ENCODE measurements at places on chromosomes 1 and 21.

DNA sequence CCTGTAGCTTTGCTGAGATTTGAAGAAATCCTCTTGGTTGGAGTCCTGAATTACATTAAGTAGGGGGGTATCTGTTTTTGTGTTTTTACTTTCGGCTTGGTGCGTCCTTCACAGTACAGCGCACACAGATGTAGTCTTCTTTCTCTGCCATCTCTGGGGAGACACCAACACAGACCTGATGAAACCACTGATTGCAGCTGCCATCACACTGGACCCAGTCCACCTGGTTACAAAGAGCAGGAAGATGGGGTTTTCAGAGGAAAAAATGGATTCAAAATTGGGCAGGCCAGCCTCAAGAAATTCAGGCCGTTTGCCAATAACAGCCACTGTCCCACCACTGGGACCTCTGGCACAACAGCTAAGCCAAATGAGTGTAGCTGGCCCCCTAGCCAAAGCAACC, 18.7 kb upstream of the SYT2 start:
- no peak overlapping the region for H3K4me3 ChIP-seq
- no peak for DNase-seq
- no peaks in the 10 kb centered on the region for H3K27me3 ChIP-seq
- H3K36me3 ChIP-seq, result peaks cover 76% of the 10 kb centered on the region

GRCh38 chr1:179151908-179152682, 70.2 kb downstream of the TOR3A start:
- H3K4me1 ChIP-seq, result peaks cover 5% of the 10 kb centered on the region
- no peak overlapping the region for H3K27ac ChIP-seq
- no peak for DNase-seq

DNA sequence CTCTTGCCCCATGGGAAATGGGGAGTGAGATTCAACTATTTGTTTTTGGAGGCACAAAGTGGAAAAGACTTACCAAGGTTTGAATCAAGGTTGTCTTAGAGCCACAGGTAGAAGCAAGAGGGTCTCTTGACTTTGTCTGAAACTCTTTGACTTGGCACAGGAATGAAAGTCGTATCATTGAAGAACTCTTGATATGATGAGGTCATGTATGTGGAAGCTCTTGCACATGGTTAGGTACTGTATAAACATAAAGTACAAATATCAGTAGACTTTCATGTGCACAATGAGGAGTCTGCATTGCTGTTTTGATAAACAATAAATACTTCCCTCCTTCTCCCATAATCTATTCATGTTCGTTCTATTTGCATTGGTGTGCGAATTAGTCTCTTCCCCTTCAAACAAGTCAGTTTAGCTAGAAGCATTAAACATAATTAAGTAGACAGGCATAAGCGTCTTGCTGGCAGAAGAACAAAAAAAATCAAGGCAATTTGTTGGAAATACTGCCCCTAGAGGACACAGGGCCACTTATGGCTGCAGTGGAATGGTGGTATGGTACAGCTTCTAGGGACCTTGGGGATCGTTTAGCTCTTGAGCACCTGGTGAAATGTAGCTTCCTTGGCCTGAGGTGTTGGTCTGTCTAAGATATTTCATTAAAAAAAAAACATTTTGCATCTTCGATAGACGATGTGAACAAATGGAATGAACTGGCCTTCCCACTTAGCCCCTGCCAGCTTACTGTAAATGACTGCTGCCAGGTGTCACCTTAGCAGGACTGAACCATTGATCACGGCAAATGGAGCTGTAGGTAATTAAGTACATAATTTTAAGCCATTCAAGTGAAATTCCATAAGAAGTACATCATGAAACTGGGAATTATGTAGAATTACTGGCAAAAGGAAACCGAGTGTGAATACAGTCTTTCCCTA, 218.0 kb upstream of the GALNT2 start:
- H3K27ac ChIP-seq, result no peak overlapping the region
- H3K36me3 ChIP-seq, result no peaks in the 10 kb centered on the region
- H3K4me3 ChIP-seq, result no peak overlapping the region
- H3K4me1 ChIP-seq, result no peaks in the 10 kb centered on the region

- H3K36me3 ChIP-seq, result no peaks in the 10 kb centered on the region
- no peak overlapping the region for H3K4me3 ChIP-seq
- no peaks in the 10 kb centered on the region for H3K27me3 ChIP-seq
- H3K27ac ChIP-seq, result no peak overlapping the region
- H3K4me1 ChIP-seq, result no peaks in the 10 kb centered on the region
- DNase-seq, result no peak
Measured at GRCh38 chr1:18414321-18414720, 66.4 kb upstream of the KLHDC7A start.

GRCh38 chr1:181149326-181150125, 61.0 kb downstream of the IER5 start:
- H3K27ac ChIP-seq, result peak overlapping the region; percentile 81
- peak; percentile 75 for DNase-seq
- peaks cover 3% of the 10 kb centered on the region for H3K36me3 ChIP-seq
- H3K27me3 ChIP-seq, result peaks cover 3% of the 10 kb centered on the region
- peaks cover 51% of the 10 kb centered on the region for H3K4me1 ChIP-seq
- H3K4me3 ChIP-seq, result peak overlapping the region; percentile 54

DNA sequence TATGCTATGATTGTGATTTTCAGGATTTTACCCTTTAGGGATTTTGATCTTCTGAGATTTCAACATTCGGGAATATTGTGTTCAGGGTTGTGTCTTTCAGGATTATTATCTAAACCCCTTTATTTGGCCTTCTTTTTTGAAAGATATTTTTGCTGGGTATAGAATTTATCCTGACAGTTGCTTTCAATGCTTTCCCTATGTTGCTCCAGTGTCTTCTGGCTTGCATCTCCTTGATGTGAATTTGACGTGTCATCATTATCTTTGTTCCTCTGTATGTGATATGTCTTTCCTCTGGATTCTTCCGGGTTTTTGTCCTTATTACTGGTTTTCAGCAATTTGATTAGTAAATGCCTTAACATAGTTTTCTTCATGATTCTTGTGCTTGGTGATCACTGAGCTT, 25.9 kb upstream of the RIPK4 start:
- peaks cover 7% of the 10 kb centered on the region for H3K27me3 ChIP-seq
- H3K4me3 ChIP-seq, result no peak overlapping the region
- no peaks in the 10 kb centered on the region for H3K36me3 ChIP-seq
- no peaks in the 10 kb centered on the region for H3K4me1 ChIP-seq

- no peak for DNase-seq
- no peaks in the 10 kb centered on the region for H3K27me3 ChIP-seq
- H3K27ac ChIP-seq, result no peak overlapping the region
- peaks cover 36% of the 10 kb centered on the region for H3K4me1 ChIP-seq
- H3K36me3 ChIP-seq, result no peaks in the 10 kb centered on the region
Measured at GRCh38 chr1:78005755-78006154, 1.0 kb downstream of the DNAJB4 start.

GRCh38 chr1:245621589-245621988, 466.8 kb downstream of the KIF26B start:
- H3K4me3 ChIP-seq, result no peak overlapping the region
- H3K27me3 ChIP-seq, result no peaks in the 10 kb centered on the region
- DNase-seq, result no peak
- no peaks in the 10 kb centered on the region for H3K36me3 ChIP-seq

DNA sequence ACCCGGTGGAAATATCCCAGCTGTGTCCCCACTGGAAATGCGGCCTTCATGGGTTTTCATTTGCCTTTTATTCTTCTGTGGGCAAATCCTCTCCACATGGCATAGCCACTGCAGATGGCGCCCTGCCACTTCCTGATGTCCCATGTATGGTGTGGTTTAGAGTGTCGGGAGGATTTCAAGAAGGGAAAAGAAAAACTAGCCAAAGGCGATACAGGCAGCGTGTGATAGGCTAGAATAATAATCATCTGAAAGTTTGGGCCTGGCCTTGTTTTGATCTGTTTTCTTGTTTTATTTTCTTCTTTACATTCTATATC, 123.6 kb downstream of the PEX14 start:
- H3K36me3 ChIP-seq, result peaks cover 3% of the 10 kb centered on the region
- H3K4me3 ChIP-seq, result no peak overlapping the region
- no peaks in the 10 kb centered on the region for H3K27me3 ChIP-seq
- DNase-seq, result no peak
- H3K4me1 ChIP-seq, result peaks cover 2% of the 10 kb centered on the region

DNA sequence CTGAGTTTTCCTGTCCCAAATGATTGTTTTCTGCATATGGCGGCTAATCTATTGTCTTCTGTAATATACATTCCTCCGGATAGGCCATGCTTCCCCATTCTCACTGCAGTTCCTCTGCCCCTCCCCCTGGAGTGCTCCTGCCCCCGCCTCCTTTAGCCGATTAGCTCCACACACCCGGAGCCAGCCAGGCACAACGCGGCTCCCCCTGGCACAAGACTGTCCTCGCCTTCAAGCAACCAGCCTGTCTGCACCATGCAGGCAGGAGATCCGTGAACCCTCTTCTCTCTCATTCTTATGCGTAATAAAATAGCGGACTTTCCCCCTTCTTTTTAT, 18.0 kb downstream of the SERTAD4 start:
- peaks cover 71% of the 10 kb centered on the region for H3K27me3 ChIP-seq
- H3K4me1 ChIP-seq, result peaks cover 14% of the 10 kb centered on the region
- H3K4me3 ChIP-seq, result no peak overlapping the region
- no peak for DNase-seq
- H3K27ac ChIP-seq, result no peak overlapping the region
- no peaks in the 10 kb centered on the region for H3K36me3 ChIP-seq

GRCh38 chr21:33948096-33948950, 32.7 kb upstream of the ATP5PO start:
- H3K27me3 ChIP-seq, result no peaks in the 10 kb centered on the region
- H3K36me3 ChIP-seq, result peaks cover 52% of the 10 kb centered on the region
- peak; percentile 87 for DNase-seq
- H3K4me1 ChIP-seq, result peaks cover 64% of the 10 kb centered on the region

- H3K4me1 ChIP-seq, result peaks cover 35% of the 10 kb centered on the region
- H3K27me3 ChIP-seq, result no peaks in the 10 kb centered on the region
- no peak overlapping the region for H3K27ac ChIP-seq
- no peak overlapping the region for H3K4me3 ChIP-seq
Measured at GRCh38 chr1:161100556-161100955, 2.4 kb downstream of the KLHDC9 start.

DNA sequence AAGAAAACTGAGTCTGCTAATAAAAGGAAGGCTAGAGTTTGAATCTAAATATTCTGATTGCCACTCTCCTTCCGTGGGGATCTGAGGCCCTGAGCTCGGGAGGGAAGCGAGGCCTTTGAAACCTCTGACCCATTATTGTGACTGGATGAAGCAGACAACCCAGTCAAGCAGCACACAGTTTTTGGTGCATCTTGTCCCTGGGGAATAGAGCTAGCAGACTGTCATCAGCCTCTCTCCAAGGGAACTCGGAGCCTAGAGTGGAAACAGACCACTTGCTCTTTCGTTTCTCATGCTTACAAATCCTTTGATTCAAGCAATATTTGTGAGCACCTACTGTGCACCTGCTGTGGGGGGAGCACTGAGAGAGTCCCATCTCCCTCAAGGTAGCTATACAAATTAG, 133.2 kb upstream of the KLHDC7A start:
- H3K4me1 ChIP-seq, result no peaks in the 10 kb centered on the region
- H3K27me3 ChIP-seq, result no peaks in the 10 kb centered on the region
- no peak for DNase-seq
- H3K27ac ChIP-seq, result no peak overlapping the region
- no peak overlapping the region for H3K4me3 ChIP-seq
- no peaks in the 10 kb centered on the region for H3K36me3 ChIP-seq

GRCh38 chr1:9699361-9699760, 47.8 kb downstream of the PIK3CD start:
- no peak for DNase-seq
- H3K4me3 ChIP-seq, result no peak overlapping the region
- peaks cover 78% of the 10 kb centered on the region for H3K36me3 ChIP-seq
- no peak overlapping the region for H3K27ac ChIP-seq
- H3K27me3 ChIP-seq, result no peaks in the 10 kb centered on the region
- H3K4me1 ChIP-seq, result peaks cover 36% of the 10 kb centered on the region

DNA sequence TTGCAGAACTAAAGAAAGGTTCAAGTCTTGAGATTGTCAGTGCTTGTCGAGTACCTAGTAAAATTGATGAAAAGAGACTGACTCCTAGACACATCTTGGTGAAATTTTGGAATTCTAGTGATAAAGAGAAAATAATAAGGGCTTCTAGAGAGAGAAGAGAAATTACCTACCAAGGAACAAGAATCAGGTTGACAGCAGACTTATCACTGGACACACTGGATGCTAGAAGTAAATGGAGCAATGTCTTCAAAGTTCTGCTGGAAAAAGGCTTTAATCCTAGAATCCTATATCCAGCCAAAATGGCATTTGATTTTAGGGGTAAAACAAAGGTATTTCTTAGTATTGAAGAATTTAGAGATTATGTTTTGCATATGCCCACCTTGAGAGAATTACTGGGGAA, 16.3 kb downstream of the L1TD1 start:
- DNase-seq, result no peak
- peaks cover 5% of the 10 kb centered on the region for H3K27me3 ChIP-seq
- no peak overlapping the region for H3K4me3 ChIP-seq
- peaks cover 4% of the 10 kb centered on the region for H3K4me1 ChIP-seq
- no peaks in the 10 kb centered on the region for H3K36me3 ChIP-seq
- no peak overlapping the region for H3K27ac ChIP-seq

- peaks cover 46% of the 10 kb centered on the region for H3K4me1 ChIP-seq
- no peaks in the 10 kb centered on the region for H3K27me3 ChIP-seq
- DNase-seq, result no peak
- peaks cover 96% of the 10 kb centered on the region for H3K36me3 ChIP-seq
- H3K4me3 ChIP-seq, result no peak overlapping the region
Measured at GRCh38 chr1:212098310-212098709, 62.8 kb downstream of the DTL start.

DNA sequence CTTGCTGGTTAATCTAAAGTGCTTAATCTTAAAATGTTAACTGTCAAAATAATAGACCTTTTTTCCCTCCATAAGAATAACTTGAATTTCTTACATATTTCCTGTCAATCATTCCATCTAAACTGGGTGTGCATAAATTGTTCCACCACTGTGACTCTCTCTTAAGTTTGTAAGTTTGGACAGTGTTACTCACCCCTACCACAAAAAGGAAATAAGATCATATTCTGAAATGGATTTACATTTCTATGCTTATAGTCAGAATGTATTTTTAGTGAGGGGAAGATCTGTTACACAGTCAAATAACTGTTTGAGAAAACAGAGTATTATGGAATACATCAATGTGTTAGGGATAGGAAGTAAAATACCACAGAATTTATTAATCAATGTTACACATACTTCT, 109.6 kb upstream of the DPYD start:
- no peak overlapping the region for H3K27ac ChIP-seq
- H3K4me1 ChIP-seq, result peaks cover 7% of the 10 kb centered on the region
- H3K4me3 ChIP-seq, result no peak overlapping the region
- H3K36me3 ChIP-seq, result no peaks in the 10 kb centered on the region
- peaks cover 13% of the 10 kb centered on the region for H3K27me3 ChIP-seq
- no peak for DNase-seq
